ENCODE measurements at places on chromosomes 4 and X.

- no peak for DNase-seq
Observed at GRCh38 chr4:56215901-56216300, 171.4 kb downstream of the AASDH start.

- no peak for DNase-seq
Observed at GRCh38 chr4:48018112-48018511, 1.5 kb downstream of the NIPAL1 start.

GRCh38 chr4:152456609-152457008, 79.3 kb downstream of the FBXW7 start:
- no peak for DNase-seq

GRCh38 chr4:168076989-168077725, 15.2 kb upstream of the ANXA10 start:
- peak; percentile 8 for DNase-seq

DNA sequence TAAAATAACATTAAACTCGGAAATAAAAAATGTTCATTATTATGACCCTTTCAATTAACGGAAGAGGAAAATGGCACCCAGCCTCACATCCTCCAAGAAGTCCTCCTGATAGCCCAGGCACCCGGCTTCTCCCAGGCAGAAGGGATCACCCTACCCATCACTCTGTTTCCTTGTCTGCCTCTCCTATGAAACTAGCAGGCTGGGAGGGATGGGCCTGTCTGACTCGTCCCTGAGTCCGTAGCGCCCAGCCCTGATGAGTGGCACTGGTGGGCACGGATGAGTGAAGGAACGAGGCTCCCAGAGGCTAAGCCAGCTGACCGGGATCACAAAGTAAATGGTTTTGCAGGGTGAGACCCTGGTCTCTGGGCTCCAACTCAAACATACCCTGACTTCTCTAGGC, 28.6 kb upstream of the KIAA0232 start:
- no peak for DNase-seq

GRCh38 chr4:134531013-134531412, 329.4 kb upstream of the PABPC4L start:
- DNase-seq = no peak

DNA sequence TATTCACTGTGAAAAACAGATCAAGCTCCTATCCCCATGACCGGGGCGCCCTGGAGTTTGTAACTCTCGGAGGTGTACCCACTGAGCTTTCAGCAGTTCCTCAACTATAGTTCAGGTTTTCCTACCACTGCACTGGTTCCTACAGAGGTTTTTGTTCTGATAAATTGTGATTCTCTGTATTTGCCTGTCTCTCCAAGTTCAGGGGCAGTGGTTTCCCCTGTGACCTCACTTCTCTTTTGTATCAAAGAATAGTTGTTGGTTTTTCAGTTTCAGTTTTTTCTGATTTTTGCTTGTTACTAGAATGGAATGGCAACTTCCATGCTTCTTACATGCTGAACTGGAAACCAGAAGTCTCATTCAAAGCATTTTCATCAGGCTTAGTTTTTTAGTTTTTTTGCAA, 56.8 kb upstream of the PLS3 start:
- DNase-seq = no peak

Data from activated T-cell treated with anti-CD3 and anti-CD28 coated beads for 48 hours (primary cell).